Upper lobe of left lung (tissue), 6 donors: ENCODE measurements at places on chromosomes 7 and 10.

DNA sequence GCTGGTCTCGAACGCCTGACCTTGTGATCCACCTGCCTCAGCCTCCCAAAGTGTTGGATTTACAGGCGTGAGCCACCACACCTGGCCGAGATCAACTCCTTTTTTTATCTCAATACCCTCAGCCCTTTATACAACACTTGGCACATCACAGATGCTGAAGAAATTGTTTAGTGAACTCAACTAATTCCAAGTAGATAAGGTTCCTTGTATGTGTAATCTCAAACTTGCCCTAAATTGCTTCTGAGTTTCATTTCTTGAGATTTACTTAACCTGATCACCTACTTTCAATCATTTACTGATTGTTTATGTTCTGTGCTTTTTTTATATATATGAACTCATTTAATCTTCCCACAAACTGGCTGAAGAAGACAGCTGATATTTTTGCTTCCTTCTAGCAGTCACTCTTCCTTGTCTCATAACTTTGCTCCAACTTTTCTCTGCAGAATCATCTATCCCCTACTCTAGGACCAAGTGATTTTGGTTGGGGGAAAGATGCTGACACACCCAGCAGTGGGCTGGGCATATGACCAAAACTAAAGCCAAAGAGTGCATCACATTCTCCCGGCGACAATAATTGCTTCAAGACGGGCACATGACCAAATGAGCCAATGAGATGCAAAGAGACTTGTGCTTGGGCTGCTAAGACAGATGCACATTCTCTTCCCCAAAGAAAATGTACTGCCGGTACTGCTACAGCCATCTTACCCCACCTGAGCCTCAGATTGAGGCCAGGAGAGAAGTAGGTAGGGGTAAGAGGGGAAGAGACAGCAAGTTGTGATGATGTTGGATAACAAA is 40.3 kb upstream of the ARID5B start:
- DNase-seq, result no peak
- H3K27me3 ChIP-seq, result no peaks in the 10 kb centered on the region
- no peak overlapping the region for H3K4me3 ChIP-seq
- no peak overlapping the region for H3K27ac ChIP-seq

GRCh38 chr10:91621483-91622113 is 11.3 kb downstream of the PPP1R3C start:
- H3K27ac ChIP-seq, result no peak overlapping the region
- H3K4me1 ChIP-seq, result no peaks in the 10 kb centered on the region
- no peak overlapping the region for H3K4me3 ChIP-seq

DNA sequence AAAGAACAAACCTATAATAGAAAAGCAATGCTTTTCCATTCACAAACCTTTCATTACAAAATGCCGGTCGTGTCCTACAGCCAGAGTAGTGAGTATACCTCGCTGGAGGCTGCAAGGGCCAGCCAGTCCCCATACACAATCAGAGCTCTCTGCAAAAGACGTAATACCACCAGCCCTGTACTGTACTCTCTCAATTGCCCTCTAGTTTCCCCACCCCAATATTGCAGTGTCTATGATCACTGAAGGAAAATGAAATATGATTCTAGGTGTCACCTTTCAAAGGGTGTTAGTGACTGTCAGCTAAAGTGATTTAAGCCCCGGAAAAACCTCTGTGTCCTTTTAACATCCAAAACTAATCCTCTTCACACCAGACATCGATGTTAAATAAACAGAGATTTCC is 24.8 kb downstream of the PLXNA4 start:
- no peaks in the 10 kb centered on the region for H3K4me1 ChIP-seq
- H3K36me3 ChIP-seq, result no peaks in the 10 kb centered on the region
- no peak overlapping the region for H3K4me3 ChIP-seq
- DNase-seq, result no peak
- H3K27ac ChIP-seq, result no peak overlapping the region

GRCh38 chr7:2068693-2069471 is 163.9 kb downstream of the MAD1L1 start:
- peaks cover 20% of the 10 kb centered on the region for H3K36me3 ChIP-seq
- H3K4me1 ChIP-seq, result peaks cover 3% of the 10 kb centered on the region
- H3K27ac ChIP-seq, result no peak overlapping the region
